ENCODE measurements at places on chromosomes 4 and X.

- peak; percentile 83 for DNase-seq
Observed at GRCh38 chr4:159102622-159103383, at the start of gene RAPGEF2. Gene RAPGEF2, plus strand, starts transcription at chr4:159103079. Its CDS starts 1,084 bp downstream, at chr4:159104163.

- no peak for DNase-seq
Observed at GRCh38 chrX:39948582-39948981, 149.2 kb downstream of the BCOR start.

- DNase-seq = no peak
Observed at GRCh38 chr4:151000747-151001429, 14.2 kb downstream of the LRBA start.

DNA sequence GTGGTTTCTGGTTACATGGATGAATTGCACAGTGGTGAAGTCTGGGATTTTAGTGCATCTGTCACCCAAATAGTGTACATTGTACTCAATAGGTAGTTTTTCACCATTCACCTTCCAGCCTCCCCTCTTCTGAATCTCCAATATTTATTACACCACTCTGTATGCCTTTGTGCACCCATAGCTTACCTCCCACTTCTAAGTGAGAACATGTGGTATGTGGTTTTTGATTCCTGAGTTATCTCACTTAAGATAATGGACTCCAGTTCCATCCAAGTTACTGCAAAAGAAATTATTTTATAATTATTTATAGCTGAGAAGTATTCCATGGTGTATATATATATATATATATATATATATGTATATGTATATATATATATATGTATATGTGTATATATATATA, 155.8 kb downstream of the HHIP start:
- DNase-seq = no peak

DNA sequence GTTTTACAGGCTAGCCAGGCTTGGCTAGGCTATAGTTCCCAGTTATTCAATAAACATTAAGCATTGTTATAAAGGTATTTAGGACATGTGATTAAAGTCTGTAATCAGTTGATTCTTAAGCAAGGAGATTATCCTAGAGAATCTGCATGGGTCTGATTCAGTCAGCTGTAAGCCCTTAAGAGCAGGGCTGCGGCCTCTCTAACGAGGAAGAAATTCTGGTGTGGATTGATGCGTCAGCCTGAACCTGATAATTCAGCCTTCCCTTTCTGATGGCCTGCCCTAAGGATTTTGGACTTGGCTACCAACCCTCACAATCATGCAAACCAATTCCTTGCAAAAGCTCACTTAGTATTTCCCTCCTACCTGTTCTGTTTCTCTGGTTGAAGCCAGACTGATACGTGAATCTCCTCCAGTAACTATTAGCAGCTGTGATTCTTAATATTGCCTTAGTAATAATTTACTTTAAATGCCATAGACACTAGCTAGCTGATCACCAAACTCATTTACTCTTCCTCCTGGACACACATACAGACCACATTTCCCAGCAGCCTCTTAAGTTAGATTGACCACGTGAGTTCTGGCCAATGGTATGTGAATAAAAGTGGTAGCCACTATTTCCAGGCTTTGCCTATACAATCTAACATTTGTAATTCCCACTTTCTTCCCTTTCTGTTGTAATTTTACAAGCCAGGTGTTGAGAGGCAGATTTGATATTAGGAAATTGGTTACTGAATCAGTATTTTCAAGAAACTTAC, 678.0 kb upstream of the INTU start:
- no peak for DNase-seq

- DNase-seq = no peak
Observed at GRCh38 chr4:71229477-71230270, 109.1 kb upstream of the SLC4A4 start.

- DNase-seq = peak; percentile 11
Observed at GRCh38 chrX:136166221-136166855, 19.0 kb downstream of the FHL1 start.

DNA sequence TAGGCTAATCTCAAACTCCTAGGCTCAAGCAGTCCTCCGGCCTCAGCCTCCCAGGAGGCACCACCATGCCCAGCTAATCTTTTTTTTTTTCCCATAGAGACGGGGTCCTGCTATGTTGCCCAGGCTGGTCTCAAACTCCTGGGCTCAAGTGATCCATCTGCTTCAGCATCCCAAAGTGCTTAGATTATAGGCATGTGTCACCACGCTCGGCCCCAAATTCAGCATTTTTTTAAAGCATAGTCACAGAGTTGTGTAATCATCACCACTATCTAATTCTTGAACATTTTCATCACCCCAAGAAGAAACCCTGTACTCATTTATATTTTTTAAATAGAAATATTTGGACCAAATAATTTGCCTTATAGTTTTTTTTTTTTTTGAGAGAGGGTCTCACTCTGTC, 10.3 kb downstream of the CENPI start:
- DNase-seq = no peak

DNA sequence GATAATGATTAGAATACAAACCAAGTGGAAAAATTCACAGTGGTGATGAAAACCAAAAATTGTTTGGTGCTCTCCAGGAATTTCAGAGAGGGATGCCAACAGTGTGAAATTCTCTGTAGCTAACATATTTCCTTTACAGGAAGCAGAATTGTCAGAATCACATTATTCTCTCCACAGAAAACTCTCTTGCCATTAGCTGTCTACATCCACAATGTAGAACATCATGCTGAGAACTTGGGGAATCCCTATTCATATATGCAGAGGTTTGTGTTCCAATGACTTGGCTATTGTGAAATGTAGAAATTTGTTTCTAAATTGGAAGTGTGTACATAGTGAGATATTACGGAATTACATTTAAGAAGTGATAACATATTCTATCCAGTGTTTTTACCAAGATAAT, 142.0 kb downstream of the PCDH7 start:
- DNase-seq = no peak

DNA sequence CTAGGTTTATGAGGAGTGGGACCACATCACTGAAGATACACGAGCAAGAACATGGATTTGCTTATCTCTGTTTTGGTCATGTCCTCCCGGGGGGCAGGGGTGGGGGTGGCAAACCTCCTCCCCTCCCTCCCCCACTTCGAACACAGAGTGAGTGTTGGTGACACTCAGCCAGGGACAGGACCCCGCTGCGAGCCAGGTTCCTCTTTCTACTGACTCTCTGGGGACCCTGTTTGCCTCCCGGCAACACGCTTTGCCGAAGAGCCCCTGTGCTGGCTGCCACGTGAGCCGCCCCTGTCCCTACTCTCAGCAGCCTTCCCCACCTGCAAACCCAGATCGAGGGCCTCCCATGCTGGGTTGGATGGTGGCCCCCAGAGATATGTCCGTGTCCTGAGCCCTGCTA, 34.7 kb downstream of the P2RY8 start:
- no peak for DNase-seq

DNA sequence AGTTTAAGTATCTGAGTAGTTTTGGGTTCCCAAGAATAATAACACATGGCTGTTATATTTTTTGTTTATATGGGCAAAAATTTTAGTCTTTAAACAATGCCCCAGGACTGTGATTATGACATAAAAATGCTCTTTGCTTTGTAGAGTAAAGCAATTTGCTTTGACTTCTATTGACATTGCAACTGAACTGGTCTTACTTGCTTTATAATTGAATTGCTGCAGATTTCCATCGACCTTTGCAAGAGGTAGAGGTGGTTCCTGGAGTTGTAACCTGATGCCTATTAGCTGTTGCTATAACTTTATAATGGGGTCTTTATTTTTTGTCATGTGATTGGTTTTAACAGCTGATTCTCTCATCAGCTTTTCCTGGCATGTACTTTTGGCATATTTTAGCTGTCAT, 302.9 kb downstream of the ARHGAP10 start:
- no peak for DNase-seq

DNA sequence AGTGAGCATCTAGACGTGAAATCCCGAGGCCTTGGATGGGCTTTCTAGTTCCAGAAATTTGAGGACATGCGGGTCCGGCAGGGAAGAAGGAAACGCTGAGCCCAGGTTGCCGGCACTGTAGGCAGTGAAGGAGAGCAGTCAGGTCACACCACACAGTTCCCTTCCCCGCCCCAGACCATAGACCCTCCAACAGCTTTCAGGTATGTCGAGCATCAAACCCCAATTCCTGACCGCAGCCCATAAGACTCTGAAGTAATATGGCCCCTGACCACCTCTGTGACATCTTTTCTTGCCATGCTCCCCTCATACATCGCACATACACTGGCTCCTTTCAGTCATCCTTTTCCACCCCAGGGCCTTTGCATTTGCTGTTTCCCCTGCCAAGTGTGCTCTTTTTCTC, 23.0 kb downstream of the RTL5 start:
- DNase-seq = no peak

GRCh38 chr4:152699313-152699712, 19.5 kb upstream of the TMEM154 start:
- no peak for DNase-seq

GRCh38 chr4:187937557-187937956, 58.0 kb upstream of the ZFP42 start:
- DNase-seq = no peak

DNA sequence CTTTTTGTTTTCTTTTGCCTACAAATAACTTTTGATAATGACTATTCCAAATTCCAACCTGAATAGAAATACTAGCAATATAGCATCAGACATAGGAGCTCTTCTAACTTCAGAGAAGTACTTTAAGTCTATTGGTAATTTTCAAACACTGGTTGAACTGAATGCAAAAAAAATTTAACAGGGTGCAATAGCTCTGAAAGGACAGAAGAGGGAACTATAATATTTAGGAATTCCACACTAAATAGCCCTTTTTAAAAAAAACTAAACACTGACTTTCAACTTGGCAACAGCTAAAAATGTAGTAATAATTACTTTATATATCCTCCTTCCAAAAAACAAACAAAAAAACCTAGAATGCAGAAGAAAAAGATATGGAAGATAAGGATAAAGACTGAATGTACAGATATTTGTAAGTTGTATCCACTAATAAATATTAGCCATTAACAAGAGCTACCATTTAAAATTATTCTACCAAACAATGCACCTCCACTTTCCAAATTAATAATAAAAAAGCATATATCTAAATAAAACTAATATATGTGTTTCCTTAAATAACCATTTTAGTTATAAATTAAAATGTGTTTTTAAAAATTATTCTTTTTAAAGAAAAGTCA, 81.4 kb downstream of the FBXW7 start:
- no peak for DNase-seq

- DNase-seq = no peak
Observed at GRCh38 chr4:52870225-52870624, 8.1 kb downstream of the RASL11B start.

- no peak for DNase-seq
Observed at GRCh38 chrX:47171996-47172395, 21.6 kb upstream of the UBA1 start.

DNA sequence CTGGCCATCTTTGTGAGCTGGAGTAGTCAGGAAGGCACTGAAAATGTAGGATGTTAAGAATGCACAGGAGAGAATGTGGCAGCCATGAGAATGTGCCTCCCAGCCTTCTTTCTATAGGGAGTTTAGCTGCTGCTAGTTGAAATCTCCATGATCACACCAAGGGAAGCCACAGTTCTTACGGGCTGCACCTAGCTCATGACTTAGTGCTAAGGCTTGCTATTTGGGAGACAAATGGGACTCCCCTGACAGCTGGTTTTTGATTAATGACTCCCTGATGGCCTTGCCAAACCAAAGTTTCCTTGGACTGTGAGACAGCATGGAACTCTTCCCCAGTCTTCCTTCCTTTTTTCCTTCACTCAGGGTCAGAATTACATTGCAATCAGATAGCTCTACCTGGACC, 9.2 kb downstream of the CTSO start:
- no peak for DNase-seq

DNA sequence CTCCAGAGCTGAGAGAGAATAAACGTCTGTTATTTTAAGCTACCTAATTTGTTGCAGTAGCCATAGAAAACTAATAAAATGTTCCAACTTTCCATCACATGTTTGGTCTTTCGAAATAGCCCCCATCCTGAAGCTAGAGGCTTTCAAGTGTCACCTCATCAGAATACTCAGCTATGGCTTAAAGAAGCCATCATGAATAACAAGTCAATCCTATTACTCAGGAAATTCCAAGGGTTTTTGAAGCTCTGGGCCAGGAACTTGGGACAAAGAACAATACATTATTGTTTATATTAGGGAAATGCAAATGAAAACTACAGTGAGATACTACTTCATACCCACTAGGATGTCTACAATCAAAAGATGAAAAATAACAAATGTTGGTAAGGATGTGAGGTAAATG, 42.2 kb downstream of the TBCK start:
- DNase-seq = no peak

GRCh38 chrX:107825698-107826237, at the start of gene MID2:
Gene MID2, plus strand, starts transcription at chrX:107825866. Its CDS starts 561 bp downstream, at chrX:107826427.
- DNase-seq = peak; percentile 35

- DNase-seq = no peak
Observed at GRCh38 chr4:93285346-93285745, 543.2 kb upstream of the ATOH1 start.

DNA sequence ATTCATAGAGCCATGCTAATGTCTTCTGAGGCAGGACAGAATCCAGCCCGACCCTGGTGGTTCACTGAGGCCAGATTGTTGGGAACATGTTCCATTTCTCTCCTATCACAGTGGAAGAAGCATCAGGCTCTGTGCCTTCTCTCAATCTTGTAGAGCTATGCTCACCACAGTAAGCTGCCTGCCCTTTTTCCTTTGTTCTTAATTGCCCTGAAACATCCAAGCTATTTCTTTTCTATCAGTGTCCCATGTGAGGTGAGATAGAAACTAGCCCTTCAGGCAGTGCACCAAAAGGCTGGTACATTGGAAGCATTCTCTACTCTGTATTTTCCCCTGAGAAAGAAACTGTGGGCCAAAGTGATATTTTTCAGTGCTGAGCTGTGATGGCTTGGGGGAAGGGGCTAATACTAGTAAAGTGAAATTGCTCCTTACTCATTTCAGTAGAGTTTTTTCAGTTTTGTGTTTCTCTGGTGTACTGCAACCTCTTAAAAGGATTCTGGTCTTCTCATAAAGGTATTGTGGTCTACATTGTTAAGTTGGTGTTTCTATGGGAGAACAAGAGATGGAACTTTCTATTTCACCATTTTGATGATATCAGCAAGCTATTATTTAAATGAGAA, 611.2 kb downstream of the RPA4 start:
- no peak for DNase-seq

GRCh38 chr4:82975792-82976191, 34.8 kb downstream of the LIN54 start:
- no peak for DNase-seq

DNA sequence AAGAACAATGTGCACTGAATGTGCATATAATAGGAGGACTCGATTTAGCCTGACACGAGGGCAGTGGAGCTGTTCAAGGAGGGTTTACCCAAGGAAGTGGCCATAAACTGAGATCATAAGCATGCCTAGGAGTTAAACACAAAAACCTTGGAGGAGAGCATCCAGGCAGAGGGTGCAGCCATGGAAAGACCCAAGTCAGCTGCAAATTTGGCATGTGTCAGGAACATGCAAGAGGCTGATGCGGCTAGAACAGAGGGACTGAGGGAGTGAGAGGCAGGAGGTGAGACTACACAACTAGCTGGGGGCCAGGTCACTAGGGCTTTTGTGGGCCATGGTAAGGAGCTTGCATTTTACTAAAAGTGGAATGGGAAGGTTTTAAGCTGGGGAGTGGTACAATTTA, 55.6 kb downstream of the PRPS1 start:
- no peak for DNase-seq
